ENCODE measurements at places on chromosomes 5 and 9.

DNA sequence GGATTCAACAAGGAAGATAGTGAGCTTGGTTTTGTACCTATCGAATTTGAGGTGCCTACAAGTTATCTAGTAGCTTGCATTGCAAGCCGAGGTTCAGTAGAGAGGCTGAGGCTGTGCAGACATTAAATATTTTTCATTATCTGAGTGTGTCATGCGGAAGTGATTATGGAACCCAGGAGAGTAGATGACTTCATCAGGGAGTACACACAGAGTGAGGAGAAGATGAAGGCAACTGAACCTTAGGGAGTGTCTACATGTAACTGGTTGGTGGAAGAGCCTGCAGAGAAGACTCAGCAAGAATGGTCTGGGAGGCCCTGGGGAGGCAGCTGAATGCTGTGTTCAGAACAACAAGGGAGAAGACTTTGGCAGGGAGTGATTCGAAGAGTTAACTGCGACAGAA lies 393.9 kb downstream of the ARHGEF28 start:
- no peak for DNase-seq

- no peak for DNase-seq
These were observed 533.1 kb downstream of the NTRK2 start for GRCh38 chr9:85202596-85202995.

- no peak for DNase-seq
These were observed 362.0 kb upstream of the CDH10 start for GRCh38 chr5:25006734-25007133.

- no peak for DNase-seq
These were observed 120.4 kb upstream of the FST start for GRCh38 chr5:53359916-53360517.

DNA sequence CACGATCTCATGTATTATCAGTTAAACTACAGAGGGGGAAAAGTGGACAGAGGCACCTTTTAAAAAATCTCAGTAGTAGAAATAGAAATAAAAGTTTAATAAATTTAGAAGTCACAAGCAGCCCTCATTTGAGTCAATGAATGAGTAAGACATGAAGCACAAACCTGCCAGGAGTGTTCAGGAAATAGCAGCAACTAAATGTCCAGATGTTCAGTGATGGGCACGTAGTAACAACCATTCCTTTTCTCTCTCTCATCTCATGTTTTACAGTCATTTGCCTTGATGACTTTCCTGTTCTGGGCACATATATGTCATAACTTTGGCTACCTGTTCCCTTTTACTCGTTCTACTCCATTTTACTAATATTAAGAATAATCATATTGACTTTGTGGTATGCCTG lies 17.7 kb downstream of the ISOC1 start:
- no peak for DNase-seq

All from activated naive CD4-positive, alpha-beta T cell treated with anti-CD3 and anti-CD28 coated beads, Interleukin-2, amount 50 U/mL, for 16 hours (primary cell).